Stimulated activated CD4-positive, alpha-beta T cell treated with anti-CD3 and anti-CD28 coated beads, Interleukin-4, amount 100 ng/mL, for 48 hours (primary cell): ENCODE measurements at places on chromosomes 16 and 17.

DNA sequence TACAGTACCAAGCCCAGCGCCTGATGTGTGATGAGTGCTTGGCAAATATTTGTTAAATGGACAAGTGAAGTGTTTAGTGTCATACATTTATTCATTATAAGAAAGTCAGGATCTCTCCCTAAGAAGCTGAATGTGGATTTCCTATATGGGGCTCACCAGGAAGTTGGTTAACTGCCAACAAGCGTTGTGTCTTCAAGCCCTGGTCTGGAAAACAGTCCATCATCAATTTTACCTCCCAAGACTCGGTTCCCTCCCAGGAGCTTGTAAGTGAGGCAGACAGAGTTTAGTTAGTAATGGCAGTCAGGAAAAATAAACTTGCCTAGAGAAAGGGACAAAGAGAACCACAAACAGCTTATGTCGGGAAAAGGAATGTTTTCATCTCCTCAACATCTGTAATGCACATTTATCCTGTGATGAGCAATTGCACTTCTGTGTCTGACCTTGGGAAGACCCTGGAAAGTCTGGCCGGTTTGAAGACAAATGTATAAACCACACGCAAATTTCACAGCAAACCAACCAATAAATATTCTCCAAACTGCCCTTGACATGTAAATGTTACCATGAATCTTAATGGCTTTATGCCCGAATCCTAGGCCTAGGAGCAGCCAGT, 28.3 kb downstream of the C16orf95 start:
- no peak for DNase-seq

GRCh38 chr17:75428543-75429469, 23.3 kb upstream of the GRB2 start:
- no peak for DNase-seq

GRCh38 chr16:54287131-54288029, 793 bp upstream of the IRX3 start:
- no peak for DNase-seq

DNA sequence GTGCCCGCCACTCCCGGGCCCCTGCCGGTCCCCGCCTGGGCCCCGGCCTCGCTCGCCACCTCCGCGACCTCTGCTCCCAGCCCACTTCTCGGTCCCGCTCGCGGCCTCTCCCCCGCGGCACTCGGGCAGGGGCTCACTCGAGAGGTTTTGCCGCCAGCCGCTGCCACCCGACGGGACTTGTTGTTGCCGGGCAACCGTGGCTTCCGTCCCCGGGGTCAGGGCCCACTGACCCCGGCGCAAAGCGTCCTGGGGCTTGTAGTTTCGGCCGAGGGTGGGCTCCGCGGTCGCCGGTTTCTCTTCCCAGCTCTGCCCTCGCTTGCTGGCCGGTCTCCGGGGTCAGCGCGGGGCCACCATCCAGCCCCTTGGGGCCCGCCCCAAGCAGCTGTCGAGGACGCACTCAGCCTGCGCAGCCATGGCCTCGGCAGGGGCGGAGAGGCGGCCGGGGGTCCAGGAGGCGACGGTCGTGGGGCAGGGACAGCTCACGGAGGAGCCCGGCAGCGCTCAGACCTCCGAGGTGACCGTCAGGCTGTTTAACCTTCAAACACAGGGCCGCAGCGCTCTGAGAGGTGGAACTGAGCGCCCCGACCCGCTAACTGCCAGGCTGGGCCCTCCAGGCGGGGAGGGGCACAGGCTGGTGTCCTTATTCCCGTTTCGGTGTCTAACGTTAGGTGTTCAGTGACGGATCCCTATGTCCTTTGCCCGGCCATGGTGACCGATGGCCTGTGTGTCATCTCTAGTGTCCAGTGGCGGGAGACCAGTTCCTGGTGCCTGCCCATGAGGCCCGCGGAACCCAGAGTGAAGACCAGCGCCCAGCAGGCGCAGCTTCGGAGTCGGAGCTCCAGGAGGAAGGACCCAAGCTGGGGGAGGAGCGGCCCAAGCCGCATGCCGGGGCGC, at the start of the genes C16orf86 and ENKD1:
C16orf86 (plus strand) TSS at position 256 of the 894 bp plus-strand sequence; CDS start at position 413, 157 bp downstream.
ENKD1 (minus strand) TSS at position 192 of the 894 bp plus-strand sequence. CDS start 308 bp downstream, outside the sequence.
- peak; percentile 76 for DNase-seq

- DNase-seq = peak; percentile 83
Observed at GRCh38 chr17:16991349-16992009, 19.6 kb upstream of the TNFRSF13B start.

DNA sequence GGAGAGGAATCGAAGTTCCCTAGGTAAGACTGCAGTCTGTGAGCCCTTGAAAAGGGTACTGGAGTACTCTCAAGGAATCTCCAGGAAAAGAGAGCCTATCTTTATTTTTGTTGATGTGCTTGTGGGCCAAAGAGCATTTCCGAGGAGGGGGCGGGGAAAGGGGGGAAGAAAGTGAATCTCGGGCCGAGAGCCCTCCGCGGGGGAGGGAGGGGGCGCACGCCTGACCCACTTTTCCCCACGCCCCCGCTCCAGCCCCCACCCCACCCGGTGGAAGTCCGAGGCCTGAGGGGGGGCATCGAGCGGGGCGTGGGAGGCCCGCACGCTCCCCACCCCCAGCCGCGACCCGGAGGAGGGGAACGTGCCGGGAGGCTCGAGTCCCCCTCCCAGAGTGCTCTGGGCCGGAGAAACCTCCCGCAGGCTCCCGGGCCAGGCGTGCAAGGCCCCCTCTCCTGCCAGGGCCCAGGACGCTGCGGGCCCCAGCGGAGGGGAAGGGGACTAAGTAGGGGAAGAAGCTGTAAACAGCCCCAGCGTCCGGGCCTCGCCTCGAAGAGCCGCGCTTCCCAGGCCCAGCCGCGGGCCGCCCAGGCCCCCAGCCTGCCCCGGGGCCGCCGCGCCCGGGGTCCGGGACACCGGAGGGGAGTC, 444 bp downstream of the HELZ start:
- DNase-seq = no peak

DNA sequence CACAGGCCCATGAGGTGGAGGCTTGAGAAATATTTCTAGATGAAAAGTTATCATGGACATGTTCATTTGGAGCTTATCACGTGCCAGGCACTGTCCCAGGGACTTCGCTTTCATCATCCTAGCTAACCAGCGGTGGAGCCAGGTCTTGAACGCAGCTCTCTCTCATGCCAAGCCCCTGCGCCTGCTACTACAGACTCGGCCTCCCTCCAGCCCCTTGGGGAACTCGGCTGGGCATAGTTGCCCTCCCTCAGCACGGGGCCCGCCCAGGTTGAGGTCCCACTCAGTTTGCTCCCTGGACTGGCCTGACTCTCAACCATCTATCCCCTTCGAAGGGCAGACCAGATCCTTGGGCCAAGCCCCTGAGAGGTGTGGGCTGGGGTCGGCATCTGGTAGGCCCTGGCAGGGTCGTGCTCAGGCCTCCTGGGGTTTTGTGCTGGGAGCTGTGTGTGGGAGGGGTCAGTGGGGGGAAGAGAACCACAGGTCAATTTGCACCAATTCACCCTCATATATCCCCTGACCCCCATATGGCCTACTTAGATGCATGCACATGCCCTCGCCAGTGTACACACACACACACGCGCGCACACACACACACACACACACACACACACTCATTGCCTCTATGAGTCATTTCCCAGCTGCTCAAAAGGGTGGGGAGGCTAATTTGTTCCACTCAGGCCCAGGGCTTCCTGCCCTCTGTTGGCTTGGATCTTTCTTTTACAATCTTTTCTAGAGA, 12.1 kb upstream of the SCN4A start:
- peak; percentile 47 for DNase-seq

DNA sequence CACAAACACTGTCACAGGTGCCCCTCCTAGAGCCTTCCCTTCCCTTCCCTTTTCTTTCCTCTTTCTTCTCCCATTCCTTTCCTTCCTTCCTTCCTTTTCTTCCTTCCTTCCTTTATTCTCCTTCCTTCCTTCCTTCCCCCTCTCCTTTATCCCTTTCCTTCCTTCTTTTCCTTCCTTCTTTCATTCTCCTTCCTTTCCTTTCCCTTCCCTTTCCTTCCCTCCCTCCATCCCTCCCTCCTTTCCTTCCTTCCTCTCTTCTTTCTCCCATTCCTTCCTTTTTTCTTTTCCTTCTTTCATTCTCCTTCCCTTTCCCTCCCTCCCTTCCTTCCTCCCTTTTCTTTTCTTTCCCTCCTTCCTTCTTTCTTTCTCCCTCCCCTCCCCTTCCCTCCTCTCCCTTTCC, 170.0 kb downstream of the ENGASE start:
- no peak for DNase-seq

DNA sequence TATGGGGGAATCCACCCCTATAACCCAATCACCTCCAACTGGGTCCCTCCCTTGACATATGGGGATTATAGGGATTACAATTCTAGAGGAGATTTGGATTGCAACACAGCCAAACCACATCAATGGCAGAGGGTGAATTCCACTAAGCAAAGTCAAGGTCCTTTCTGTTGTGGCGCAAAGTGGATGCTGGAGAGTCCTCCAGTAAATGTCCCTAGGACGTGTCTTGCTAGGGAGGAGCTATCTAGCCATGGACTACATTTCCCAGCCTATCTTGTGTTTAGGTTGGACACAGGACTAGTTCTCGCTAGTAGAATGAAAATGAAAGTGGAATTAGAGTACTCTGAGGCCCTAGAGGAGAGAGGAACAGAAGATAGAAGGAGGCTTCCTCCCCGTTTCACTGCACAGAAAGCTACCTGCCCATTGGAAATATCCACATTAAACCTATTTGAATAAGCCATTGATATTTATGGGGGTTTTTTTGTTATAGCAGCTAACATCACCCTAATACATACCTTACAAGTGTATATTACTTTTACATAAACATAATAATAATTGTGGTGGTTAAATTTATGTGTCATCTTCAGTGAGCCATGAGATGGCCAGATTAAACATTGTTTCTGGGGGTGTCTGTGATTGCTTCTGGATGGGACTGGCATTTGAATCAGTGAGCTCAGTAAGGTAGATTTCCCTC, 56.7 kb upstream of the ERCC4 start:
- DNase-seq = no peak

DNA sequence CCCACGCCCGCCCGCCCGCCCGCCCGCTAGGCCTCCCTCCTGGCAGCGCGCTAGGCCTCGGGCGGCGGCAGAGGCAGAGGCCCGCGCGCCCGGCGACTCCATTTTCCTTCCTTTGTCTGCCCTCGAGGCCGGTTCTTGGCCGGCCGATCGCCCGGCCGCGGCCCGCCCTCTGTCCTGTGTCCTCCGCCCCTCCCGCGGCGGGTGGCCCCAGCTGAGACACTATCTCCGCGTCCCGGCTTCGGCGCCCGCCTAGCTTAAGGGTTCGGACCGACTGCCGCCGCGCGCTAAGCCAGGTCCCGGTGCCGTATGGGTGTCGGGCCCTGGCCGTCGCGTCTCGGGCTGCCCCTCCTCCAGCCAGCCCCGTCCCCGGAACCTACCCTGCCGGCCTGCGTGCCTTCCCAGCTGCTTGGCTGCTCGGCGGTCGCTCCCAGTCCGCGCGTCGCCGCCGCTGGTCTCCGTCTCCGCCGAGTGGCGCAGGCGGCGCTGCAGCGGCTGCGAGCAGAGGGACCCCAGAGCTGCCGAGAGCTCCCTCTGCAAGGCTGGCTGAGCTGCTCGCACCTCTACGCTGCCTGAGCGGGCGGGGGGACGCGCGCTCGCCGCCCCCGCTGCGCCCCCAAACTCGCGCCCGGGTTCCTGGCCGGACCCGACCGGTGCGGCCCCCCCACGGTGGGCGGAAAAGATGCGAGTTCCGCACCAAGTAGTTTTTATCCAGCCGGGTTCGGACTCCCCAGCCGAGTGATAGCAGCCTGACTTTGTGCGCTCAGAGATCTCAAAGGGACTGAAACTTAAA, 787 bp downstream of the CTCF start:
- peak; percentile 36 for DNase-seq
